Activated CD4-positive, alpha-beta T cell treated with anti-CD3 and anti-CD28 coated beads for 24 hours (primary cell): ENCODE measurements at places on chromosomes 2 and 18.

- DNase-seq = no peak
These were observed 10.9 kb upstream of the HOXD1 start for GRCh38 chr2:176177580-176178037.

DNA sequence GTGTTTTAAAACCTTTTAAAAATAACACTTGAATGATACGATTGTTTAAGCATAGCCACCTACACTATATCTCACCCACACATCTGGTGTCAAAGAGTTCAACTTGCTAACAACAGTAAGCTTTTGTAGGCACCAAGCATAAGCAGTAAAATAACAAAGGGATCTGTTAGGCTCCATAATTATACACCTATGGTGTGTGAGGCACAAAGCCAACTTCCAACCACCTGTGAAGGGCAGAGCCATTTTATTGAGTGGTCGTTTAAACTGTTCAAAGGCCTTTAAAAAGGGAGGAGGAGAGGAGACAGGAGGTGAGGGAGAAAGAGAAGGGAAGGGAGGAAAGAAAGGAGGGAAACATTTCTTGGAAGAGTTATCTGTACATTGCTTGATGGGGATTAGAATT is 27.9 kb downstream of the NEMP2 start:
- DNase-seq = no peak

DNA sequence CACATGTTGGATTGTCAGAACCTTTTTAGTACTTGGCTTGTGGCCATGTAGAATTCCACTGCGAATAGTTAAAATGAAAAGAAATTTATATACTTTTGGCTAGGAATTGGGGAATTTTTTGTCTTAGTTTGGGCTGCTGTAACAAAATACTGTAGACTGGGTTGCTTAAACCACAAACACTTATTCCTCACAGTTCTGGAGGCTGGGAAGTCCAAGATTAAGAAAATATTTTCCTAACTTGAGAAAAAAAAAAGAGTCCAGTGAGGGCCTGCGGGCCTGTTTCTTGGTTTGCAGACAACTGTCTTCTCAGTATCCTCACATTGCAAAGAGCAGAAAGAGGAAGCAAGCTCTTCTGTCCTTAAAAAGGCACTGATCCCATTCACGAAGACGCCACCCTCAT is 81.9 kb downstream of the CD226 start:
- no peak for DNase-seq

GRCh38 chr18:72903033-72903432 is 35.2 kb upstream of the NETO1 start:
- DNase-seq = no peak

DNA sequence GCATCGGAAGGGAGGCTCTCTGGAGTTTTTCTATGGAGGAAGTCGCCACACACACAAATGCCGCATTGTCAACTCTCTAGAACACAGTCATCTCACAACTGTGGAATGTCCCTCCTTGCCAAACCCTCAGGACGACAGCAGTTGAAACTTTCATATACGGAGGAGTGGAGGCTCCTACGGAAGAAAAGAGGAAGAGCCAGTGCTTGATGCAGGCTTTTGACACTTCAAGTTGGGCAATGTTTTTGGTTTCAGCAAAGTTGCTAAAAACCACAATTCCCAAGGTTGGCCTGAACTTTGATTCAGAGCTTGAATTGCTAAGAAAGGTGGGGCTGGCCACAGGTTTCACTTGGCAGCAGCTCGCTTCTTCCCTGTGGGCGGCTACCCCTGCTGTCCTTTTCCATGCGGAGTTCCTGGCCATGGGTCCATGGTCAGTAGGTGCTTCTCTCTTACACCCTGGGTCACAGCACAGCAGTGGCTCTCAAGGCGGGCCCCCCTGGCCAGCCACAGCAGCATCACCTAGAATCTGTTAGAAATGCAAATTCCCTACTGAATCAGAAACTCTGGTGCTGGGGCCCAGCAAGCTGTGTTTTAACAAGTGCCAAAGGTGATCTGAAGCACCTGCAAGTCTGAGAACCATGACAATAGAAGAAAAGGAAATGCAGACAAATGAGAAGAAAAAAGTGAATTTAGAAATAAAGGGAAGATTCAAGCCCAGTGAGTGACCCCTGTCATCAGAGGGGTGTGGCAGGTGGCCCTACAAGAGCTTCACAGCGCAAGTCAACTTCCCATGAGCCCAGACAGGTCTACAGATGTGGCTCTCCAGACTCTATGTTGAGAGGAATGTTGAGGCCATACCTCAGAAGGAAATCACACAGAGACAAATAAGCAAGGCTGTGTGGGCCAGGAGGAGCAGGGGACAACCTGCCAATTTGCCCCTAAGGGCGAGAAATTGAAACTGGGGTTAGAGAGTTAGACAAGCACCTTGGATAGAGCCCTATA is 856.4 kb downstream of the RNF144A start:
- DNase-seq = peak; percentile 7

- DNase-seq = no peak
These were observed 877.6 kb downstream of the SLC4A3 start for GRCh38 chr2:220504938-220505503.

GRCh38 chr2:86195808-86196387 is 636 bp upstream of the IMMT start:
- DNase-seq = no peak
